Activated CD4-positive, alpha-beta T cell treated with anti-CD3 and anti-CD28 coated beads, Interleukin-2, amount 50 U/mL, for 16 hours (primary cell): ENCODE measurements at places on chromosomes 12 and 14.
A peak's percentile ranks its signal among the peaks of the same experiment; 100 is the strongest.

DNA sequence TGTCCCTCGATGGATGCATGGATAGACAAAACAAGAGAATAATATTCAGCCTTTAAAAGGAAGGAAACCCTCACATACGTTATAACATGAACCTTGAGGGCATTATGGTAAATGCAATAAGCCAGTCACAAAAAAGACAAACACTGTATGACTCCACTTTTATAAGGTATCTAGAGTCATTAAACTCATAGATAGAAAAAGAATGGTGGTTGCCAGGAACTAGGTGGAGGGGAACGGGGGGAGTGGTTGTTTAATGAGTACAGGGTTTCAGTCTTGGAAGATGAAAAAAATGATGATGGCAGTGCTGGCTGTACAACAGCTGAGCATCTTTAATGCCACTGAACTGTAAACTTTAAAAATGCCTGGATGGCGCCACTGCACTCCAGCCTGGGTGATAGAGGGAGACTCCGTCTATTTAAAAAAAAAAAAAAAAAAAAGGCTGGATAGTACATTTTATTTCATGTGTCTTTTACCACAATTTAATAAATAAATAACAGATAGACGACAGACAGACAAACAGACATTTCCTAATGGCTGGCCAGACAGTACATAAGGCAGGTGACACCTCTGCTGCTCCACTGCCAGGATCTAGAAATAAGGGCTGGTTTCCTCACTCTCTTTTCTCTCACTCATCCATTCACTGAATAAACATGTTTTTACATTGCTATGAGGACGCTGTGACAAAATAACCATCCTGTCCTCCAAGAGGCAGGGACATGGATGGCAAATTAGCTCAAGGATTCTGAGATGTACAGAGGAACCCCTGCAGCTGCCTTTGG lies 118.8 kb downstream of the FOXN3 start:
- DNase-seq, result no peak

GRCh38 chr14:58571256-58571655 lies 66.5 kb upstream of the DACT1 start:
- DNase-seq, result no peak

DNA sequence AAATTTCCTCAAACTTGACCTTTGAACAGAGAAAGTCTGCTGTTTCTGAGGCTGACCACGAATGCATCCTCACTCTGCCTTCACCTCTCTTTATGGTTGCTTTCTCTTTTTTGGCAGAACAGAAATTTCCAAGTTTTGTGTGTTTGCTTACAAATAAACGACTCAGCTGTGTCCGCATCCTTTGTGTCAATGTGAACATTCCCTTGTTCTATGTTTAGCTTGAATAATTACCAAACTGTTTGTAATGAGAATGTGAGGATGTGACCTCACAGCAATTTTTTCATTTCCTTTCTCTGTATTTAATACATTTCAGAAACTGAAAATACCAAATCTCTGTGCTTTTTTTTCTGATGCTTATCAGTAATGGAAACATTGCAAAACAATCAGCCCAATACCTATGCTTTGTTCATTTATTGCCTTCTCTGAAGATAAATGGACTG lies 410.9 kb downstream of the EGLN3 start:
- DNase-seq, result no peak

GRCh38 chr12:68839183-68840147 lies 31.5 kb downstream of the MDM2 start:
- no peak for DNase-seq

DNA sequence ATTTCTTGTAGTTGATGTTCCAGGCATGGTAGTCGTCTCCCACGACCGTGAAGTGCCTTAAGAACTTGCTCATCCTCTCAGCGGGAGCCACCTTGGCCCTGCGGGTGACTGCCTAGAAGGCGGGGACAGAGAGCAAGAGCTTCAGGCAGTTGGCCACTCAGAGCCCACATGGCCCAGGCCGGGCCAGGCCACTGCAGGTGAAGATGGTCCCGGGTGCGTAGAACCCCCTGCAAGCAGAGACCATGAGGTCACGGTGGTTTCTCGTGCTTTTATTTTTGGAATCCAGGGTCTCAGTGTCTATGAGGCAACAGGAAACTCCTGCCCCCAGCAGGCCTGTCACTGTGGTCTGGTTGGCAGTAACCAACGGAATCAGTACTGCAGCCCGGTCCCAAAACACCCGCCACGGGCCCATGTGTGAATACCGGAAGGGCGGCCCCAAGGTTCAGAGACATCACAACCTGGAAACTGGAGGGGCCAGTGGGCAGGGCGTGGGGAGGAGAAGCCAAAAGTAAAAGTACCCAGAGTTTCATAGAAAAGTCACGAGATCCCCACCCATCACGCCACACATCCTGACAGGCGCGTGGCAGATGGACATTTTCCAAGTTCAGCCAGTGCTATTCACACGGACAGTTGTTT lies 27.5 kb downstream of the HVCN1 start:
- DNase-seq, result peak; percentile 43

GRCh38 chr12:6735448-6736191 lies 11.8 kb downstream of the COPS7A start:
- peak; percentile 27 for DNase-seq

- no peak for DNase-seq
Observed at GRCh38 chr14:94020267-94020666, 5.9 kb upstream of the OTUB2 start.

GRCh38 chr12:122891661-122892525 lies 4.0 kb downstream of the VPS37B start:
- DNase-seq, result no peak

- no peak for DNase-seq
Observed at GRCh38 chr12:47858511-47859266, 39.0 kb upstream of the HDAC7 start.

GRCh38 chr12:38911611-38912010 lies 6.2 kb upstream of the CPNE8 start:
- no peak for DNase-seq

- no peak for DNase-seq
Observed at GRCh38 chr12:115794659-115795081, 482.8 kb downstream of the MED13L start.

GRCh38 chr12:46915836-46916235 lies 90.0 kb upstream of the SLC38A4 start:
- DNase-seq, result no peak

DNA sequence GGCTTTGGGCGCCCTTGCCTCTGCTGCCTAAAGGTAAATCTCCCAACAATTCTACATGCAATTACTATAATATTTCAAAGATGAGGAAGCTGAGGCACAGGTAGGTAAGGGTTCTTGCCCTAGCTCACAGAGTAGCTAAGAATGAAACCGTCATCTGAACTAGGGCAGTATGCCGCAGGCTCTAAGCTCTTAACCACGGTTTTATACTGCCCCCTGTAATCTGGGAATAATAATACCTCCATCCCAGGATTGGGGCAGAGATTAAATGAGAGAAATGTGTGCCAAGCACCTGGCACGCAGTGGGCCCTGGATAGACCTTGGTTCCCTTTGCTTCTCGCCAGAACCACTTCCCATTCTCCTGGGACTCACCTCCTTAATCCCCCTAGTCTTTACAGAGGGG lies 1.5 kb upstream of the HRK start:
- peak; percentile 16 for DNase-seq

GRCh38 chr12:90909069-90909770 lies 45.8 kb downstream of the CCER1 start:
- DNase-seq, result no peak

GRCh38 chr12:76764856-76765255 lies 941 bp downstream of the ZDHHC17 start:
- no peak for DNase-seq

DNA sequence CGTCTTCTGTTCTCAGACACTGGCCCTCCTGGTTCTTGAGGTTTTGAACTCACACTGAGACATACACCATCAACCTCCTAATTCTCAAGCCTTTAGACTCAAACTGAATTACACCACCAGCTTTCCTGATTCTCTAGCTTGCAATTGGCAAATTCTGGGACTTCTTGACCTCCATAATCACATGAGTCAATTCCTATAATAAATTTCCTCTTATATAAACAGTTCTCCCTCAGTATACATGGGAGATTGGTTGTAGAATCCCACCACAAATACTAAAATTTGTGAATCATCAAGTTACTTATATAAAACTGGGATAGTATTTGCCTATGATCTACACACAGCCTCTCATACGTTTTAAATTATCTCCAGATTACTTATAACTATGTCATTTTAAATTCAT lies 162.2 kb downstream of the DIO2 start:
- DNase-seq, result no peak

DNA sequence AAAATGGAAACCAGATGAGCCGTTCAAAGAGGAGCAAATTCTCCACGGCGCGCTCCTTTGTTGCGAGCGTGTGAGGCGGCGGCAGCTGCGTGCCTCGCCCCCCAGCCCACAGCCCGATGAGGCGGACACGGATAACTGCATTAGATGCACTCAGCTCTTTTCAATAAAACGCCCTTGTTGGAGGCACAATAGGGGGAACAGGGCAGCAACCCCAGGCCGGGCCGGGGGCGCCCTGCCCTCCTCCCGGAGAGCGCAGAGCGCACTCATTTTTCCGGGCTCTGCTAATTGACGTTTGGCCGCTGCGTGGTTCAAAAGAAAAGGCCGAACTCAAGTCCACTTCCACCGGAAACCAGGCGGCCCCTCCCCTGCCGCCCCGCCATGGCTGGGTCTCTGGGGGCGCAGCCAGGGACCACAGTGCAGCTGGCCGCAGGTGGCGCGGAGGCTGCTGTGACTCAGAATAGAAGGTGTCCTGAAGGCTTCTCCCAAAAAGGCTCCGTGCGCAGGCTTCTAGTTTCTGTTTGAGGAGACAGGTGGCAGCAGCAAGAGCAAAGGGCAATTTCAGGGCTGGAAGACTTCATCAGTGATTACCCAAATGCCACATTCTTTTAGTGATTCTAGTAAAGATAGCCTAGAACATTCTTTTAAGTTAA lies 29.0 kb upstream of the SMOC1 start:
- no peak for DNase-seq

GRCh38 chr12:7857971-7858370 lies 14.7 kb downstream of the SLC2A14 start:
- DNase-seq, result no peak

- DNase-seq, result no peak
Observed at GRCh38 chr14:95140060-95140858, 17.1 kb downstream of the DICER1 start.

GRCh38 chr12:72270961-72271360 lies 1.2 kb upstream of the TRHDE start:
- DNase-seq, result no peak

DNA sequence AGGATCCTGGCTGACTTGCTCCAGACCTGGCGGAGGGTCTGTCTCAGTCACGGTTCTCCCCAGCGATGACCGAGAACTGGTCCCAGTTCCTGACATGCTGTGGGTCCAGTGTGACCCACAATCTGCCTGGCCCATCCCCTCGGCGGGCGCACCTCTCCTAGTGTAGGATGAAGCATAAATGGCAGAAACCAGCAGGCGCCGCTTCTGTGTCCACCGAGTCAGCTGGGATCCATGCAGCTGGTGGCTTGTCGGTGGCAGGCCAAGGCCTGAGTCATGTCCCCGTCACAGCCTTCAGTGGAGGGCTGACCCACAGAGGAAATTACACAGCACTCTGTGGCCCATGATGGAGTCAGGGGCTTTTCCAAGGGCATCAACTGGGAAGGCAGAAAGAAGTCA lies 38.5 kb downstream of the NFKBIA start:
- DNase-seq, result peak; percentile 33

- peak; percentile 31 for DNase-seq
Observed at GRCh38 chr14:67186789-67187584, 2.3 kb upstream of the GARIN2 start.

DNA sequence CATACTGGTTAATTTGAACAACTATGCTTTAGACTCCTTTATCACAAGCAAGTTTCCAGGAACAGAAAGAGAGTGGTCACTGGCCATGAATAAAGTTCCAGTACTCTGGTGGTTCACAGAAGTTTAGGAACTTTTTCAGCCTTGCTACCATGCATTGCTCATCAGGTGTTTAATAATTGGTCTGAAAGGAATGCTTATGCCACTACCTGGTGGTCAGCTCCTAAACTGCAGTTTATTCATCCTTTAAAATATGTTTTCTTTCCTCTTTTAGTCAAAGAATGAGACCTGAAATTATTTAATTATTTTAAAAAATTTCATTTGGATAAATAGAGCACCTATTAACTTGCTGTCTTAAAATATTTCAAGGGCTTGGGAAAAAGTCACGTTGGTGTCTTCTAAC lies 260.1 kb upstream of the OR4E1 start:
- DNase-seq, result no peak
